ENCODE measurements at places on chromosomes 4 and X.

- DNase-seq = no peak
These were observed 36.3 kb downstream of the MGARP start for GRCh38 chr4:139243448-139244365.

- no peak for DNase-seq
These were observed 102.1 kb upstream of the FAM9B start for GRCh38 chrX:9135901-9136510.

GRCh38 chrX:386239-386767 is 404 bp downstream of the PPP2R3B start:
- DNase-seq = peak; percentile 21

GRCh38 chr4:25068386-25068785 is 37.6 kb upstream of the LGI2 start:
- DNase-seq = no peak

DNA sequence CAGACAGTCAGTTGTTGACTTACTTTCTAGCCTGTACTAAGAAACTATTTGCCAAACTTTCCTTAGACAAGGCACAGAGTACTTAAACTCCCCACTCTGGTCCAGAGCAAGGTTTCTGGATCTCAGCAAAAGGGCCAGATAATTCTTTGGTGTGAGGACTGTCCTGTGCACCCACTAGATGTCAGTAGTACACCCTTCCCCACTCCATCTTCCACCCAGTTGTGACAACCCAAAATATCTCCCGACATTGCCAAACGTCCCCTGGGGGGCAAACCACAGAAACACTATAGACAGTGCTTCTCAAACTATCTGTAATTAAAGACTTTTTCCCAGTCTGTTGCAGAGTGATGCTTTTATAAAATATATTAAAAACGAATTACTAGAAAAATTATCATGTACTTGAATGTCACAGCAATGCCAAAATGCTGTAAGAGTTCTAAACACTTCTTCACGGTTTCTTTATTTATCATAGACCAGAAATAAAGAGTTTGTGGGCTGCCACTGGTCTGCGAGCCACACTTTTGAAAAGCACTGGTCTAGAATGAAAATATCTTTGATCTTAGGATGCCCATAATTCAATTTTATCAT is 203.5 kb downstream of the PRDM5 start:
- DNase-seq = peak; percentile 37

- no peak for DNase-seq
These were observed 159.6 kb upstream of the LEF1 start for GRCh38 chr4:108328383-108328732.

DNA sequence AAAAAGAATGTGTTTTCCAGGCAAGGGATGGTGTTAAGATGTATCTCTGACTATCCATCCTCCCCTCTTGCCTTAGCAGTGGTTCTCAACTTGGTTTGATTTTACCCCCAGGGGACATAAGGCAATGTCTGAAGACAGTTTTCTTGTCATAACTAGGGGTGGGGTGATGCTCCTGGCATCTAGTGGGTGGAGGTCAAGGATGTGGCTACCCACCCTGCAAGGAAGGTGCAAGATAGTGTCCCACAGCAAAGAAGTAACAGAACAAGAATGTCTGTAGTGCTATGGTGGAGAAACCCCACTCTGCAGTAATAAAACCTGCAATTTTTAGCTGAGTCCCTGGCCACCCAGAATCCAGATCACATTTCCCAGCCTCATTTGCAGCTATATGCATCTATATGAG is 81.2 kb upstream of the TBL1X start:
- no peak for DNase-seq

GRCh38 chr4:1043651-1044468 is 32.4 kb downstream of the FGFRL1 start:
- peak; percentile 28 for DNase-seq

DNA sequence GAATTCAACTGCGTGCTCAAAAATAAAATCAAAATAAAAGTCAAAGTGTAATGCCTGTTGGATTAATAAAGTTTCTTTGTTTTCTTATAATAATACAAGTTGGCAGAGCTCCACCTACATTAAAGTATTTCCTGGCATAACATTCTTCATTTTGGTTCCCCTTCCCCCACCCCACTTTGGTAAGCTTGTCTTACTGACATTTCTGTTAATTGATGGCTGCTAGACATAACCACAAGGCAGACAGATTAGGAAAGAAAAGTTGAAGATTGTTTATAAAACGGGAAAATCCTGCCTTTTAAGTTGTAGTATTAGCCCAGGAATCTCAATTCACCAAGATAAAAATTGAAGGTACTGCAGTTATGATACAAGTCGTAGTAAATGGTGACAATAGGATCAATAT is 246.5 kb upstream of the RPS6KA3 start:
- no peak for DNase-seq

GRCh38 chr4:162016219-162016618 is 147.6 kb downstream of the FSTL5 start:
- DNase-seq = no peak

- DNase-seq = no peak
These were observed 12.7 kb downstream of the IL1RAPL1 start for GRCh38 chrX:28599957-28600356.

GRCh38 chr4:170674176-170674575 is 584.4 kb upstream of the AADAT start:
- DNase-seq = no peak

DNA sequence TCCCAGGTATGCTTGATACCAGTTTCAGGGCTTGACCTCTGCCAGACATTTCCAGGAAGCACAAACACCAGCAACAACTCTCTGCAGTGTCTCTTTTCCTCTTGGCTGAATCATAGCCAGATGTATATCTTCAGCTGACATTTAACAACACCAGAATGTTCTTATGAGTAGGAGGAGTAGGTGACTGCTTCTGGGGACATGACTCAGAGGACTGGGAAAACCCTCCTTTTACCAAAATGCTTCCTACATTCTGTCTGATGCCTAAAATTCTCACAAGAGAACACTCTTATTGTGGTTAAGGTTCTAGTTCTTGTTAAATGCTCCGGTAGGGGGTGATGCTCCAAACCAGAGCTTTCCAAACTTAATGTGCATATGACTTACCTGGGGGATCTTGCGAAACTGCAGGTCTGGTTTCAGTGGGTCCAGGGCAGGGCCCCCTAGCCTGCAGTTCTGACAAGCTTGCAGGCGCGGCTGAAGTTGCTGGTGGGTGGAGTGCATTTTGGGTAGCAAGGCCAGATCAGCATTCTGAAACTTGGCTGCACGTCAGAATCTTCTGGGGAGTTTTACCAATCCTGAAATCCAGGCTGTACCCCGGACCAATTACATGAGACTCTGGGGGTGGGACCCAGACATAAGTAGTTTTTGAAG is 329.3 kb upstream of the RPS6KA3 start:
- DNase-seq = peak; percentile 27

DNA sequence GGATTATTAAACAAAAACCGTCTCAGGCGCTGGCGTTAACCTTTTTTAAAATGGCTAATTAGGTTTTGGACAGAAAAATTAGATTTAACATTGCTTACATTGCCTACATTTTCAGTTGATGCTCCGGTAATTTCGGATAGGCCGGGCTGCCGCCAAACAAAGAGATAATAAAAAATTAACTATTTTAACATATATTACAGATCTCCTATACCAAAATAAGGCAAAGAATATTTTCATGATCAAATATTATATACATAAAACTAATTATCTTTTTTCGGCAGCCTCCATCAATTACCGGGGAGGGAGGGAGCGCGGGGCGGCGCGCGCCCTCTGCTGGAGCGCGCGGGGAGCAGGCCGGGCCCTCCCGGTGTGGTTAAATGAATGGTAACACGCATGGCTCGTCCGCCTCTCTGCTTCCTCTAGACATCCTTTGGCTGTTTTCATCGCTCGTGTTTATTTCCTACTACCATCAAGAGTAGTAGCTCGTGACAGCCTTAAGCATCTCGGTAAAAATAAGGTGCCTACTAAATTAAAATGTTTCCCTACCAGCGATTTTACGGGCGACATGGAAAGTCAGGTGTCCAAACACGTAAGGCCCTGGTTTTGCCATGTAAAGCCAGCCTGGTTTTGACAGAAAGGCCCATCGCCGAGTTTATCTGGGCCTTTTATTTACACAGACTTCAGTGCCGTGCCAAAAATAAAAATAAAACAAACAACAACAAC is 52.4 kb upstream of the TMEM33 start:
- DNase-seq = peak; percentile 63

GRCh38 chr4:150944660-150945059 is 70.4 kb downstream of the LRBA start:
- DNase-seq = no peak

DNA sequence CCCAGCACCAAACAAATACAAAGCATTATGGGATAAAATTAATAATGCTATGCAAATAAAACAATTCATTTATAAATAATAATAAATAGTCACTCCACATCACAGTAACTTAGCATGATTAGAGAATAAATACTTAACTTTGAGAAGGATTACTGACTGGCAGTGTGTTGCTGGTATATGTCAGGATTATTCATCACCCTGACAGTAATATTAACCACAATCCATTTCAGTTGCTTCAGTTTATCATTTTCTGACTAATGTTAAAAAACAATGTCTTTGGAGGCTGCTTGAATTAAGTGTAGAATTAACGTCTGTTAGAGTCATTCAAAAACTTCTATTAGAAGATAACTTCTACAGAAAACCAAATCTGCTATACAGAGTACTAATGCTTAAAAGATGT is 124.1 kb upstream of the MAB21L2 start:
- no peak for DNase-seq

DNA sequence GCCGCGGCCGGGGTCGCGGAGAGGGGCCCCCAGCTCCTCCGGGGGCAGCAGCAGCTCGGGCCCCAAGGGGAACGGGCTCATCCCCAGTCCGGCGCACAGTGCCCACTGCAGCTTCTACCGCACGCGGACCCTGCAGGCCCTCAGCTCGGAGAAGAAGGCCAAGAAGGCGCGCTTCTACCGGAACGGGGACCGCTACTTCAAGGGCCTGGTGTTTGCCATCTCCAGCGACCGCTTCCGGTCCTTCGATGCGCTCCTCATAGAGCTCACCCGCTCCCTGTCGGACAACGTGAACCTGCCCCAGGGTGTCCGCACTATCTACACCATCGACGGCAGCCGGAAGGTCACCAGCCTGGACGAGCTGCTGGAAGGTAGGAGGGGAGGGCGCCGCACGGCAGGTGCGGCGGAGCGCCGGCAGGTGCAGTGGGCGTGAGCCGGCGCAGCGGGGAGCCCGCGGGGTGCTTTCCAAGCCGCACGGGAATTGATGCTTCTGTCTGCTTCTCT is 886 bp downstream of the DCLK2 start:
- DNase-seq = peak; percentile 27

DNA sequence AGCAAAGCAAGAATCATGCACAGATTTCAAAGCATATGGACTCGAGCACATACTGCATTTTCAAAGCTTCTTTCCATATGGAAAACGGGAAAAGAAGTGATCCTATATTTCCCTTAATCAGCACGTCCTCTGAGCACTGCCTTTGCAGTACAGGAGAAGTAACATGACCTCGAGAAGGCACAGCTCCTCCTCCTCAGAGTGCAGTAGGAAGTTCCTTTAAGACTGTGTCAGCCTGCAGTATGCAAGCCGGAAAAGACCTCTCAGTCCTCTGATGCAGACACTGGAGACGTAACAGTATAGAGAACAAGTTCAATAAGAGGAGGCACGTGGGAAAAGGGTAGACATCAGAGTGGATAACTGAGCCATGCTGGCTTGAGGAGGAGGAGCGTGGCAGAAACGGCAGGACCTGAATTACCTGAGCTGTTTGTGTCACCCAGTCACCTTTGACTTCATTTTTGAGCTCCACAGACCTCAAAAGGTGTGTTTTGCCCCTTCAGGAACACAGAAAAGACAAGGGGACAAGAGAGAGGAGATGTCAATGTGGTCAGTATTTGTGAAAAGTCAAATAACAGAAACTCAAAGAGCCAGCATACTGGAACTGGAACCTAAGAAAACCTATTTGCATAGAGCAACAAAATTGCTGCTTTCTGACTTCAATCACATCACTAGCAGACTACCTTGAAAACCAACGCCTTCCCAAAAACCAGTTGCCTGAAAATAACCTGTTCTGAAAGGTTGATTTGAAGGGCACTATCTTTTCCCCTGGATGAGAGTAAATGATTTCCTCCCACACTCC is 20.8 kb downstream of the IRF2 start:
- peak; percentile 69 for DNase-seq

DNA sequence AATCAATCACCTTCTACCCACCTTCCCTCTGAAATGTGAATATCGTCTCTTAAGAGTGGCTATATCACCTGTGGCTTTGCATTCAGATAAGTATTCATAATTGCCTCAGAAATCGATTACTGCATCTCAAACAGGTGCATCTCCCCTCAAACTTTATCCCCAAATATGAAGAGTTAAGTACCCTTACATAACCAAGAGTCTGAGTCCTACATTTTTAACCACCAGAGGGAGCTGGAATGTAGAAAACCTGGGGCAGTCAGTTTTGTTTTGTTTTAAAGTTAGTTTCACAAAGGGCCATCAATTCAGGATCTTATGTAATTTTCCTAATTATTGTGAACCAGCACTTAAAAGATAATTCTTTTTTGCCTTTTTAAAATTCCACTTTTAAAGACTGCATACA is 5.7 kb downstream of the TCEANC start:
- no peak for DNase-seq

- no peak for DNase-seq
These were observed 40.4 kb upstream of the TLR2 start for GRCh38 chr4:153643406-153644383.

DNA sequence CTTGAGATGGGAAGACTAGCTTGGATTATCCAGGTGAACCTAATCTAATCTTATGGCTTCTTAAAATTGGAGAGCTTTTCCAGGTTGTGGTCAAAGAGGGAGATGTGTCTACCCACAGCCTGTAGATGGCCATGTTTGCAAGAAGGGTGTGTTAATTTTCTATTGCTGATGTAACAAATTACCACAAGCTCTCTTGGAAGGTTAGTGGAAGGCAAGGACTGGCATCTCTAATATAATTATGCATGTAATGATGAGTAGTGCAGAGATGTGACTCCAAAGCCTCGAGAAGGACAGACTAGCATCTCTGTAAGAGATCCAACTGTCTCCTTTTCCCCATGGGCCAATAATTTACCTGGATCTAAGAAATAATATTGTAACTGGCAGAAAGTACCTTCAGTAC is 3.2 kb upstream of the ADH1B start:
- no peak for DNase-seq

DNA sequence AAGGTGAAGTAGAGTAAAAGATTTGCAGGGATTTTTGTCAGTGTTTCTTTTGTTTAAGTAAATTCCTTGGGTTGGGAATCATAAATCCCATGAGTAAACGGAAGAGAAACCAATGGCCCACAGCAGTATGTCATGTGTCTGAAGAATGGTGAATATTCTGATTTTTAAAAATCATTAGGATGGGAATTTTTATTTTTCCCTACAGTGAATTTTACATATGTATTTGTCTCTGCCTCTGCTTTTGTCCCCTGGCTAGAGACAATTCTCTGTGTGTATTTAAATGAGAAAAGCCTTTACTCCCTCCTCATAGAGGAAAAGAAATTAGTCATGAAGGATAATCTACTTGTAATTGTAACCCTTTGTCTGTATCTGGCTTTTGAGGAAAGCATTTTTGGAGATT is 152.1 kb downstream of the THOC2 start:
- no peak for DNase-seq

DNA sequence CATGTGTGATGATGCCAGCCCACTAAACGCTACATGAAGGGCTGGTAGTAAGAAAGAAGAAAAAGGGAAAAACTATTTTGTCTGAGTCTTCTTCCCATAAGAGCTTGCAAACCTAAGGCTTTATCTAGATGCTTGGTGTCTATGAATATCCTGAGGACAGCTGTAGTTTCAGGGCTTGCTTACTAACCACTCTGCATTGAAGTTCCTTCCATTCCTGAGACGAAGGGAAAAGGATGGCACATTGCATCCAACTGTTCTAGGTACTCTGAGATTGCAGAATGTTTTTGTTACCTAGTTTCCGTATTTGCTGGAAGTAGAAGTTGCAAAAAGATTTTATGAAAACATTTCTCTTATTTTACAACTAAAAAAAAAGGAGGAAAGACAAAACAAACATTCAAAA is 544.6 kb downstream of the IL15 start:
- no peak for DNase-seq

Data from activated naive CD4-positive, alpha-beta T cell treated with anti-CD3 and anti-CD28 coated beads for 36 hours (primary cell).